ENCODE measurements at places on chromosomes 4 and X.
A peak's percentile ranks its signal among the peaks of the same experiment; 100 is the strongest.

GRCh38 chr4:153521999-153522801 lies 56.0 kb downstream of the TMEM131L start:
- no peak for DNase-seq

GRCh38 chr4:148182230-148182911 lies 259.8 kb downstream of the NR3C2 start:
- no peak for DNase-seq

- DNase-seq: no peak
Measured at GRCh38 chrX:56817179-56817578, 88.1 kb downstream of the NBDY start.

DNA sequence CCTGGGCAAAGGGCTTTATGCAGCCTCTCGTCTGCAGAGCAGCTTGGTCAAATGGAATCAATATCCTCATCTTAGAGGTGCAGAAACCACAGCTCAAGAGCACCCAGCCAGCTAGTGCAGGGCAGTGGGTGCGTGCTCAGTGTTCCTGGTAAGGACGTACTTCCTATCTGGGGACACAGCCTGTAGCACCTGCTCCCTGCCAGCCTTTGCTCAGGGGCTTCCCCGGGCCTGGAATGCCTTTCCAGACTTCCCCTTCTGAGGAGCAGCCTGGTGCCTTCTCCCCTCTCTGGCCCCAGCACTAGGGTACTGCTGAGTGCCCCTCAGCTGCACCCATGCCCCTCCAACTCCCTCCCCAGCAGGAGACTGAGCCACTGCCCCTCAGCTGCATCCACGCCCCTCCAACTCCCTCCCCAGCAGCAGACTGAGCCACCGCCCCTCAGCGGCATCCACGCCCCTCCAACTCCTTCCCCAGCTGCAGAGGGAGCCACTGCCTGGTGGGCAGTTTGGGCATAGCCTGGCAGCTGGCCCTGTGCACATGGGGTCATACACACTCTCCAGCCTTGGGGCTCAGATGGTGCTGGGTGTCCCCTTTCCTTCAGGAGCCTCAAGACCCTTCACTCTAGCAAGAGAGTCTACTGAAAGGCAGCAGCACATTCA lies 42.2 kb upstream of the AFAP1 start:
- DNase-seq: no peak

DNA sequence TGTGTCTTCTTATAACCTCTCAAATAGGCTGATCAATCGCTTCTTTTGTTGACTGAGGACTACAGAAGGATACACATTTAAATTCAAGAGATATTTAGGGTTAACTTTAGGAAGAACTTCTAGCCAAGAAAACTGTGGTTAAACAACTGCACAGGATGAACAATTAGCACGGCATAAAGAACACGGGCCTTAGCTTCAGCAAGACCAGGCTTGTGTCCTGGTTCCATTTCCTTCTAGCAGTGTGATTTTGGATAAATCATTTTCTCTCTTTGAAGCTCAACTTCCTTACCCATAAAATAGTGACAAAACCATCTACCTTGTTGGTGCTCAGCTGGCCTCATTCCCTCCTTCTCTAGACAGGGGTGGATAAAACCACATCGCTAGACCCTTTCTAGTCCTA lies 117.6 kb downstream of the TSPAN5 start:
- no peak for DNase-seq

DNA sequence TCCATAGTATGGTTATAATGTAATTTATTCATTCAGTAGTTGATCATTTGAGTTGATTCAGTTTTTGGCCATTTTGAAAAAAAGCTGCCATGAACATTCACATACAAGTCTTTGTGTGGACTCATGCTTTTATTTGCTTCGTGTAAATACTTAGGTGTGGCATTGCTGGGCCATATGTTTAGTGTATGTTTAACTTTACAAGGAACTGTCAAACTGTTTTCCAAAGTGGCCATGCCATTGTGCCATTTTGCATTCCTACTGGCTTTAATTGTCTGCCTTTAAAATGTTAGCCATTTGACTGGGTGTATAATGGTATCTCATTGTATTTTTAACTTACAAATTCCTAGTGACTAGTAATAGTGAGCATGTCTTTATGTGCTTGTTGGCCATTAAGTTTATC lies 8.8 kb downstream of the MTM1 start:
- DNase-seq: no peak

- DNase-seq: no peak
Measured at GRCh38 chr4:98682719-98683118, 24.3 kb upstream of the TSPAN5 start.

GRCh38 chrX:54921427-54922021 lies 900 bp downstream of the TRO start:
- DNase-seq: peak; percentile 18

- DNase-seq: no peak
Measured at GRCh38 chrX:154411981-154412340, 622 bp downstream of the TAFAZZIN start.

DNA sequence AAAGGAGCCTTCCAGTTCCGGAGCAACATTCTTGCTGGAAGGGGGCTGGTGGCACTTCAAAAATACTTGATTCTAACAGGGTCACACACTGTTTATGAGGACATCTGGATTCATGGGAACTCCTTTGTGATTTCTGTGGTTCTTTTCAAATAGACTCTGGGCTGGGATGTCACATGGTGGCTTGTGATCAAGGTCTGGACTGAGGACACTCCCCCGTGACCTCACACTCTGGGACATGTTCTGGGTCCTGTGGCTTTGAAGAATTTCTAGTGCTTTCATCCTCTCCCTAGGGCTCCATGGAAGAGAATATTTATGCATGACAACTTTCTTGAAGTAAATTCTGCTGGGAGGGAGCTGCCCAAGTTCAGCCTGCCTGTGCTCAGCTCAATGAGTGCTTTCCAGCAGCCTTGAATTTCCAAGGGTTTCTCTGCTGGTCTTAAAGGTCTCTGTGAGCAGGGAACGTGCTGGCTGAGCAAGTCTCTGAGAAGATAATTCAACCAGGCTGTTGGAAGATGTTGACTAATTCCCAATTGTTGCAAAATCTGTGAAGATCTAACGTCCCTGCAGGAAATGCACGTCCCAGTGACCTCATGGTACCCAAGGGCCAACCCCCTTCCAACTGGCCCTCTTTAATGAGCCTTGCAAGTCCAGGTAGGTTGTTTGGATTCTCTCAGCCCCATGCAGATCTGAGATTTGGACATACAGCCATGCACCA lies 36.3 kb downstream of the GPR143 start:
- DNase-seq: no peak

GRCh38 chr4:144655491-144655890 lies 9.5 kb downstream of the HHIP start:
- no peak for DNase-seq

GRCh38 chrX:23659339-23659738 lies 8.0 kb upstream of the PRDX4 start:
- DNase-seq: no peak

DNA sequence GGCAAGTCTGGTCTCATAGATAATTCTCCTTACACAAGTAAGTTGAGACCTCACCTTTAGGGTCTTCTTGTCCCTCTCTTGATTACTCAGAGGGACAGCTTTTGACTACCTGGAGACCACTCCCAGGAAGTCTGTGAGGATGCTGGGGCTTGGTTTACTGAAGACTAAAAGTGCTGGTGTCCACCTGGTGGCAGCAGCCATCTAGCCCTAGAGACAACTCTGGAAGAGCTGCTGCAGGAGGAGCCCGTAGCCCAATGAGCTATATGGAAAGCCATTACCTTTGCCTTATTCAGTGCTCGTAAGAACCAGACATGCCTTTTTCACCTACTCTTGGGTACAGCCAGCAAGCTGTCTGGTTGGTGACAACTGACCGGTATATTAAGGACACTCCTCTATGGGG lies 7.3 kb downstream of the FGFBP2 start:
- DNase-seq: no peak

- no peak for DNase-seq
Measured at GRCh38 chr4:140931911-140932310, 175.7 kb upstream of the TBC1D9 start.

DNA sequence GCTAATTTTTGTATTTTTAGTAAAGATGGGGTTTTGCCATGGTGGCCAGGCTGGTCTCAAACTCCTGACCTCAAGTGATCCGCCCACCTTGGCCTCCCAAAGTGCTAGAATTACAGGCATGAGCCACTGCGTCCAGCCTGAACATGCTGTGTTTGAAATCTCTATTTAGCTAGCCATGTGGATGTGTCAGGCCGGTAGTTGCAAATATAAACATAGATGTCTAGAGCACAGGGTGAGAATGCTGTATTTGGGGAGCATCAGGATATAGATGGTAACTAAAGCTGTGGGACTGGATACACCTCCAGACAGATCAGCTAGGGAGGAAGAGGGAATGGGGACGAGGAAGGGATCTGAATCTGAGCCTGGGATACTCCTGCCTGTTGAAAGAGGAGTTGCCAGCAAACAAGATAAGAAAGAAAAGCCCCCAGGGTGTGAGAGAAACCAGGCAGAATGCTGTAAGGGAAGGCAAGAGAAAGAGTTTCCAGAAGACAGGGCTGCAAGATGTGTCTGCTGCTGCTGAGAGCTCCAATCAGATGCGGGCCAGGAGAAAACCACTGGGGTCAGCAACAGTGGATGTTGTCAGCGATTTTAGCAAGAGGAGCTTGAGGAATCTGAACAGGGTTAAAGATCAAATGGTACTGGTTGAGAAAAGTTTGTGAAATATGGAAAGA lies 177.4 kb downstream of the PALLD start:
- no peak for DNase-seq

GRCh38 chrX:109934935-109935334 lies 68.0 kb upstream of the TMEM164 start:
- DNase-seq: no peak

- no peak for DNase-seq
Measured at GRCh38 chrX:96579252-96579651, 105.4 kb upstream of the DIAPH2 start.

DNA sequence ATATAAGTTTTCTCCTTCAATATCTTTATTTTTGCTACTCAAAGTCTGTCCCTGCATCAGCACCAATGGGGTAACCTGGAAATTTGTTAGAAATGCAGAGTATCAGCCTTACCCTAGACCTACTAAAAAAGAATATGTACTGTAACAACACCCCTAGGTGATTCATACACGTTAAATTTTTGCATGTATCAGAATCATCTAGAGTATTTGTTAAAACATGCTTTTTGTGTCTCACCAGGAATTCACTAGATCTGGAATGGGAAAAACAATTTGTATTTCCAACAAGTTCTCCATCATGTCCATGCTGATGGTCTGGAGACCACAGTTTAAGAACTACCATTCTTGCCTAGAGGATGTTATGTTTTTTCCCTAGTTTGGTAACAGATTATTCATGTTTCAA lies 196.0 kb upstream of the EDNRA start:
- no peak for DNase-seq

DNA sequence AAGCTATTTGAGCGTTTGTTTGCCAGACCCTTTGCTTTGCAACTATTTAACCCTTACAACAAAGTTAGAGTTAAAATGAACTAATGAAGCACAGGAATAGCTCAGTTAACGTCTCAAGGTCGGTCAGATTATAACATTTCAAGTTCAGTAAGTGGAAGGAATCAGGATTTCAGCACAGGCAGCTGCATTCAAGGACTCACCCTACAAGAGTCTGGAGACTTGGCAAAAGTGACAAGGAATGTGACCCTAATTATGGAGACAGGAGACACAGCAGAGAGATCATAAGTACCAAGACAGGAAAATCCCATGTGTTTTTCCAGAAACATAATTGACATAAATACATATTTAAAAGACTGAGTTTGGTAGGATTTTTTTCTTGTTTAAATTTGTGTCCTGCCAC lies 1481.7 kb downstream of the TECRL start:
- DNase-seq: no peak

DNA sequence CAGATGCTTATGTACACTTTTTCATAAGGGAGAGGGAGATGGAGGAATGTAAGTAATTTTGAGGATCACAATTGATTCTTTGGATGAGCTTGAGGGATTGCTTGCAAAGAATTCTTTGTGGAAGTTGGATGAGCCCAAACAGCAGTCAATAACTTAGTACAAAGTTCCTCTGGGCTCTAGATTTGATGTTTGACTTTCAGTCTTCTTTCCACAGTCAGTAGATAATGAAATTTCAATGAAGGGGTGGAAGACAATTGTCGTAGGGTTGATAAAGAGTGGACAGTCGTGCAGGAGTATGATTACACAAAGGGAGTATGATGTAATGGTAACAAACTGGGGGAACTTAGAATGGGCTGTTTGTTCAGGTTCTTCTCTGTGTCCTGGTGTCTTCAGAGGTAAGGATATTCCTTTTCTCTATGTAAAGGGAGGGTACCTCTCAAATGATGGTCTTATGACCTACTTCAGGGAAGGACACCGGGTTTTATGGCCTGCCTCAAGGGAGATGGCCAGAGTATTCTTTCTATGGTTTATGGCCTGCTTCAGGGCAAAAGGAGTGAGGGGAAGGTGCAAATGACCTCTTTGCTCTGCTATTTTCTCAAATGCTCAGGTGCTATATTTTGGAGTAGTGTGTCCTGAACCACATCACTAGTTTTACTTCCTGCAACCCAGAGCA lies 1.7 kb upstream of the ABRAXAS1 start:
- no peak for DNase-seq

DNA sequence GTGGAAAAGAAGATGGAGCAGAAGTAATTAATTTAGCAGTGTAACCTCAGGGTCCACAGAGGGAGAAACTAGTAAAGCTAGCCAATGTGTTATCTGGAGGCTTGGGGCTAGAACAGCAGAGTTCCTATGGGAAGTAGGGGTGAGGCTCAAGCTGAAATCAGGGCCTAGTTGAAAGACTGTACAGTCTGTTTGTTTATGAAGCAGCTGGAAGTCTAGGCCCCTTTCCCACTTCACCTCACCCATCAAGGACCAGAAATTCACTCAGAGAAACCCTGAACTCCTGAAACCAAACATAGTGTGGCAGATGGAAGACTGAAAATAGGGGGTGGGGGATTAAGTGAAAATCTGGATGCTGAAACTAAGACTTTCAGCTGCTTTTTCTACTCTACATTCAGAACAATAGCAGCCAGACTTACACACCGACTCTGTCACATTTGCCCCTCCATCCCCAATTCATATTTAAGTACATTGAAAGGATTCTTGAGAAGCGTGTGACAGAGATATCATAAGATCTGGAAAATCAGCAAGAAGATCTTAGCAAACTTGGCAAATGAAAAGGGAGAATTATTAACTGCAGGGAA lies 32.6 kb upstream of the FAM241A start:
- no peak for DNase-seq

- DNase-seq: no peak
Measured at GRCh38 chr4:74109870-74110605, 11.0 kb upstream of the CXCL2 start.

DNA sequence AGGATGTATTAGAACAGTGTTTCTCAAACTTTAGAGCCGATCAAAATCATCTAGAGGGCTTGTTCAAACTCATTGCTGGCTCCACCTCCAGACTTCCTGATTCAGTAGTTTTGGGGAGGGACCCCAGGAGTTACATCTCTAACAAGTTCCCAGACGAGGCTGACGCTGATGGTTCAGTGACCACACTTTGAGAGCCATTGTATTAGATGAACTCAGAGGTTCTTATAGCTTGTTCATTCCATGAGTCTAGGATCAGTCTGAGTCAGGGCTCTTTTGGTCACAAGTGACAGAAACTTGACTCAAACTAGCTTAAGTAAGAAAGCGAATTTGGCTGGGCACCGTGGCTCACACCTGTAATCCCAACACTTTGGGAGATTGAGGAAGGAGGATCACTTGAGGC lies 11.5 kb upstream of the ADGRG2 start:
- no peak for DNase-seq
